Activated naive CD4-positive, alpha-beta T cell treated with Interleukin-2 at 50 U/mL for 16 hours (primary cell): ENCODE measurements at places on chromosomes 6 and 20.

DNA sequence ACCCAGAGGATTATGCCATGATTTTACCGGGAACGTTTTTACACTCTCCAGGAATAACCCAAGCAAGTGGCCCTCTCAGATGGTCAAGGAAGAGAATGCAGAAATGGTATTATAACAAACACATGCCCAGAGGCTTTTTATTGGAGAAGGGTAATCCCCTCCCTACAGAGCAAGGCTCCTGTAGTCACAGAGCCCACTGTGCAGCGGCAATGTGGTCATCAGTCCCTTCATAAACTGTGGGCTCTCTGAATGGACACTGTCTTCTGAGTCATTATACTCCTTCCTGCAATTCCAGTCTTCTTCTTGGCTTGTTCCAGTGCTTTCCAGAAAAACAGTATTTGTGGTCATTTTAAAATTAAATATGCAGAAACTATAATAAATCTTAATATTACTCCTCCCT is 74.7 kb downstream of the LAMA4 start:
- no peak for DNase-seq

- no peak for DNase-seq
Measured at GRCh38 chr6:170247178-170247701, 43.6 kb downstream of the DLL1 start.

GRCh38 chr6:83962582-83962981 is 71.0 kb upstream of the MRAP2 start:
- DNase-seq: no peak

DNA sequence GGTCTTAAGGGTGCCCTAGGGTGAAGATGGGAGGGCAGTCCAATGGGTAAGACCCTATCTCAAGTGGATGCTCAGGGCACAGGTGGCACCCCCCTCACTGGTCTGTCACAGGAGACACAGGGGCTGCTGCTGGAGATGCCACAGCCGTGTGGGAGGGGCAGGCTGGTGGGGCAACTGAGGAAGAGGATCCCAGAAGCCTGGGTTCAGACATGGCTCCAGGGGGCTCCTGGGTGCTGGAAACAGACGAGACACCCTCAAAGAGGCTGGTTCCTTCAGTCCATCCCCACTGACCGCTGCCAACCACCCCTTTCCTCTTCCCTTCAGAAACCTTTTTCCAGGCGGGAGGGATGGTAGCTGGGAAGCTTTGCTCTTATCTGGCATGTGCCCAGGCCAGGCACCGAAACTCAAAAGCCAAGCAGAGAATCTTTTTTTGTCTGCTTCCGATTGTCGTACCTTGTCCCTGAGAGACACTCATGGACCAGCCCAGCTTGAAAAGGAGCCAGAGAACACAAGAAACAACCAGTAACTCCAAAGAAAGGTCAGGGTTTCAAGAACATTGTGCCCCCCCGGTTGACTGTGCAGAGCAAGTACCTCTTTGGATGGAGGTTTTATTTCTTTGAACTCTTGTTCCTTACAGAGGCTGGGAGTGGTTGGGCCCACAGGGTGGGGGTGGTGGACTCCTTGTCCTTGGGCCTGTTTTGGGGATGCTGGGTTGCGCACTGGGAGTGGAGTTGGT is 28.5 kb upstream of the EMILIN3 start:
- DNase-seq: no peak

DNA sequence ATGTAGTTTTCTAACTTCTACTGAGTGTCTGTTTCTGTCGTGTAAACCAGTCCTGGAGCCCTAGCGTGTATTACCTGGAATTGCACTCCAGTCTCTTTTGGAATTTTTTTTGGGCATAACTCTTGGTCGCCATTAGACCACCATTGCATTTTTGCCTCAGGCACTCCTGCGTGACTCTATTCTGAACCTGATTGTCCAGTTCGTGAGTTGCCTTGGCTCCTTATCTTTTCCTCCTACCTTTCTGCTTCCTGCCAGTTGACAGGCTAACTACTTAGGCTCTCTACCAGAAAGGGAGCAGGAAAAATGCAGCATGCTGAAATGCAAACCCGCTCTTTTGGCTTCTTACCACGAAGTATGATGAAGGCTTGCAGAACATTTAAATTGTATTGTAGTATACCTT is 490.9 kb upstream of the SOX4 start:
- no peak for DNase-seq

GRCh38 chr20:57434390-57434700 is 43.1 kb downstream of the RBM38 start:
- no peak for DNase-seq

- DNase-seq: no peak
Measured at GRCh38 chr6:38507173-38507572, 132.6 kb downstream of the BTBD9 start.

GRCh38 chr6:46628498-46628897 is 24.1 kb downstream of the CYP39A1 start:
- DNase-seq: no peak

DNA sequence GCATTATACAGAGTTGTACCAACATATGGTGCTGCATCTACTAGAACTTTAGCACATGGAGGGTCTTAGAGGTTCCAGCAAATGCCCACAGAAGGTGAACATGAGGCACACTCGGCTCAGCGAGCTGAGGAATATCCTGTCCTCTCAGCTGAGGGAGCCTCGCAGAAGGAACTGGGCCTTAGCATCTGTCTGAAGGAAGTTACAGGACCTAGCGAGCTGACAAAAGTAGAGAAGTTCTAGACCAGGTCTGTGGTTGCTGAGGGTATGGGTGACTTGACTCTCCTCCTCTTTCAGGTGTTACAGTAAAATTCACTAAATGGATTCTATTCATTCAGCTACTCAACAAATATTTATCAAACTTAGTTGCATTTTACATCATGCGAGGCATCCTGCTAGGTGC is 157.2 kb downstream of the ZDHHC14 start:
- no peak for DNase-seq

GRCh38 chr6:66556936-66557335 is 849.9 kb upstream of the EYS start:
- no peak for DNase-seq

DNA sequence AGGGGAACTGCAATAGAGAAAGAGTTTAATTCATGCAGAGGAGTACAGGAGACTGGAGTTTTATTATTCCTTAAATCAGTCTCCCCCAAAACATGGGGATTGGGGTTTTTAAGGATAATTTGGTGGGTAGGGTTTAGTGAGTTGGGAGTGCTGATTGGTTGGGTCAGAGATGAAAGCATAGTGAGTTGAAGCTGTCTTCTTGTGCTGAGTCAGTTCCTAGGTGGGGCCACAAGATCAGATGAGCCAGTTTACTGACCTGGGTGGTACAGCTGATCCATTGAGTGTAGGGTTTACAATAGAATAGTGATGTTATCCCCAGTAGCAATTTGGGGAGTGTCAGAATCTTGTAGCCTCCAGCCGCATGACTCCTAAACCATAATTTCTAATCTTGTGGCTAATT is 29.1 kb downstream of the GPX6 start:
- DNase-seq: no peak

DNA sequence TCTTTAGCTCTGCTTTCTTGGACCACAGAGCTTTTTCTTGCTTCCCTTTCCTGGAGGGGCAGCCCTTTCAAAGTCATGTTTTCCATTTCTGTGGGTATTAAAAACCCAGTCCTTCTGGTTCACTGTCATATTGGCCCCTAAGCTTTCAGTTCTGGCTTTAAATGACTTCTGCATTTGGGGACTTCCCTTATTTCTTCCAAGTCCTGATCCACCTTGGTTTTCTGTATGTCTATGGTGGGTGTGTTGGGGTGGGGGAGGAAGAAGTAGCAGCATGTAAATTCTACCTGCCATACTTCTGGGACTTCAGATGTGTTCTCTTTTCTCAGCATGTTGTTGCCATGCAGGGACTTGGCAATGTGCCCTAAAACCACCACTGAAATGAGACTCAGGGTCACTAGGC is 77.1 kb upstream of the EMILIN3 start:
- no peak for DNase-seq

DNA sequence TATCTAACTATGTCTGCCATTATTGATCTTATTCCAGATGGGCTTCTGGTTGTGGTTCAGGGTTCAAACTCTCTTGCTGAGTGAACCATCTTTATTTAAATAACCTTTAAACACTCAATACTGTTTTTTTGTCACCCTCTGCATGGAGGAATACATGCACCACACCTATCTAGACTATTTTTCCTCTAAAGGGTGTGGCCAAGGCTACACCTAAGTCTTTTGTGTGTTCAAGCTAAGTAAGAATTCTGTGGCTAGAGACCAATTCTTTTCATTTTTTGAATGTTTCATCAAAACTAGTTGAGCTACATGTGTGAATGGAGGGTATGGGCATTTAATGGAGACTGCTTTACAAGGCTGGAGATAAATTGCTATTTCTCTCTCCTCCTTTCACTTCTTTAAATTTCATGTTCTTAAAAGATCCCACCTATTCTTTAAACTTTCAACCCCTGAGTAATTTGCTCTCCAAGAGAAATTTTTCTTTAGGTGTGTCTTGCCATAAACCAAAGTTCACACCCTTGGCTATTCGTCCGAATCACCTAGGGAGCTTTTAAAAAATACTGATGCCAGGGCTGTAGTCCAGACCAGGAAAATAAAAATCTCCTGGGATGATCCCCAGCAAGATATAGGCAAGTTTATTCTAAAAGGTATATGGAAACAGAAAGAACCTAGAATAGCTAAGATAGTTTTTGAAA is 24.8 kb upstream of the MBOAT1 start:
- DNase-seq: no peak
